H1 (cell line): ENCODE measurements at places on chromosomes 7 and 10. TPM values are rescaled to one million over a fixed set of nuclear protein-coding genes. Genes with fewer than 3 reads are reported as not detected.

DNA sequence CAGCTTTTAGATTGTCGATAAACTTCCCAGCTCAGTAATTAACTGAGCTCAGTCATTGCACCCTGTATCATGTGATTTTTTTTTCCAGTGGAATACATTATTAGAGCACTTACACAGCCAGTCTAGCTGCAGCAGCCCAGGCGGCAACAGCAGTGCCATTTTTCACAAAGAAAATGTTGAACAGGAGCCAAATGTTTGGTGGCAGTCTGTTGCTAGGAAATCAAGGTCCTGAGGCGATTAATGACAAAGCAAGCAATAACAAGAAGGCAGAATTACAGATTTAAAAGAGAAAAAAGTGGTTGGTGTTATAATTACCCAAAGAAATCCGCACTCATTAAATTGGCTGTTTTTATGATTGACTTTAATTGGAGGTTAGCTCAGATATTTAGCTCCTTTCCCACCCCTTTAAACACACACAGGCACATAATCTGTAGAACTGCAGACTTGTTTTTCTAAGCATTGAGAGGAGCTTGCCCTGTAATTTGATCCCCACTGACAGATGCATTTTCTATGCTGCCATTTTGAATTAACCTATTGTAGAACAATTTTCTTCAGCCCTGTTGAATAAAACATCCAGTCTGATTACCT lies 267.4 kb downstream of the ADK start:
- no peaks in the 10 kb centered on the region for H3K36me3 ChIP-seq
- DNase-seq, result no peak
- H3K4me3 ChIP-seq, result no peak overlapping the region
- H3K27me3 ChIP-seq, result no peaks in the 10 kb centered on the region

DNA sequence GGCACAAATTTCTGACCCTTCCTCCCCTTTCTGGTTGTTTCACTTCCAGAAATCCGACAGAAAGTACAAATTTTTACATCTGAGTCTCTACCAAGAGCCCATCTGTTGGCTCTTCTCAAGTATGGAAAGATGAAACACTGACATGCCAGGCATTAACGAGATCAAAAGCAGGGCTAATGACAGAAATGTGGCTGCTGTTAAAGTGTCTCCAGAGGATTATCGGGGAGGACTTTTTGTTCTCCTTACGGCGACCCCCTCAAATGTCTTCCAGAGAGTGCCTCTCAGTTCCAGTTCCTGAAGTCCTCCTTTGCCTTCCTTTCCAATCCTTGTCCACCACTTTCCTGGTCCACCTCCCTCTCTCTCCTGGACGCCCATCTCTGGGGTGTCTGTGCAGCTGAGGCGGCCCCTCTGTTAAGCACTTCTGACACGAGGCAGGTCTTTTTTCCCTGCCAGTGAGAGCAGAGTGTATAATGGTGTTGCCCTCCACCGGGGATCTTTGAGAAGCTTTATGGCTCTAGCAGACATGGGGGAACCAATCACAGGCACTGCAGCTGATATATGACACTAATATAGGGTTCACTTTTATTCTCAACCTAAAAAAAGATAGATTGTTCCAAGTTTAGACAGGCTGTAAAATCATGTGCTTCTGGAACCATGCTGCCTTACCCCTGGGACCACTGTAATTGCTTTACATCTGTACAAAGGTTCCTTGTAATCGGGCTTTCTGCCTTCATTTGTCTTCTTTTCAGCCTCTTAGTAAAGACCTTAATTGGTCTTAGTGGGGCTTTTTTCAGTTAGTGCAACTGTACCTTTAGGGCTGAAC lies 757.1 kb downstream of the AUTS2 start:
- H3K4me3 ChIP-seq, result no peak overlapping the region
- DNase-seq, result no peak

PRR15 gene
- 7.9 and 10.1 TPM in 2 replicates for total RNA-seq

DNA sequence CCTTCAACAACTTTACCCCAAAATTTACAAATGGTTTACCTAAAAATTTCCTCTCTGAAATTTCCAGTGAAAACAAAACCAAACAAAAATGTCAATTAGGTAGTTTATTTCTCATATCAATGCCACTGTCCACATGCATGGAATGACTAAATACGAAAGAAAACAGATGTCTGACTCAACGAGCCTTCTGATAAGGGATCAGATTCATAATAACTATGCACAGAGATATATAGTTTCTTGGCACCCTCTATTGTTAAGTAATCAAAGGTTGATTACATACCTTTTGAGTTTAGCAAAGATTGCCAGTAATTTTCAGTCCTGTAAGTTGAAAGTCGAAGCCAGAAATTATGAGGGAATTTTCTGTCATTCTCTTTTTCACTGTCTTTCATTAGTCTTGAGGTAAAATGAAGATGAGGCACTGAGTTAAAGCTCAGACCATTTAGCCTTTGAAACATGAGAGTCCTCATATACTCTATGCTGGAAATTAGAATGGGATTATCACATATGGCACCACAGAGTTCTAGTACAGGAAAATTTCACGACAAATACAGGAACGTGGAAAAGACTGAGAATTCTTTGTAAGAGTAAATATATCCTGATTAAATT lies 519.1 kb upstream of the ANKRD30A start:
- H3K27me3 ChIP-seq, result no peaks in the 10 kb centered on the region
- no peaks in the 10 kb centered on the region for H3K4me1 ChIP-seq
- no peak overlapping the region for H3K27ac ChIP-seq
- no peak overlapping the region for H3K4me3 ChIP-seq
- no peak for DNase-seq
- H3K36me3 ChIP-seq, result no peaks in the 10 kb centered on the region

DNA sequence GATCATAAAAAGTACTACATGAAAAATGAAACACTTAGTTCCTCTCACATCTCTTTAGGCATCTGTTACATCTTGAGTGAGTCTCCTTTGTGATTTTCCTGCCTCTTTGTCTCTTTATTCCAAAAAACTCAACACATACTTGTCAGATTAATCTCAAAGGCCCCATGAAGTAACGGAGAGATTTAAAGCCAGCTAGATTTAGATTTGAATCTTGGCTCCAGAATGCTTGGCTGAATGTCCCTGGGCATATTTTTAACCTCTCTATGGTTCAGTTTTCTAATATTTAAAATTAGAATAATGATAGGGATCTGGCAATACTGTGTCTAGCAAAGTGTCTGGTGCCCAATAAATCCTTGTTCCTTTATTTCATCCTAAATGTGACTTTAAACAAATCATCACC lies 140.0 kb downstream of the DGKB start:
- H3K4me1 ChIP-seq, result no peaks in the 10 kb centered on the region
- no peaks in the 10 kb centered on the region for H3K36me3 ChIP-seq
- H3K27ac ChIP-seq, result no peak overlapping the region
- no peak for DNase-seq

DNA sequence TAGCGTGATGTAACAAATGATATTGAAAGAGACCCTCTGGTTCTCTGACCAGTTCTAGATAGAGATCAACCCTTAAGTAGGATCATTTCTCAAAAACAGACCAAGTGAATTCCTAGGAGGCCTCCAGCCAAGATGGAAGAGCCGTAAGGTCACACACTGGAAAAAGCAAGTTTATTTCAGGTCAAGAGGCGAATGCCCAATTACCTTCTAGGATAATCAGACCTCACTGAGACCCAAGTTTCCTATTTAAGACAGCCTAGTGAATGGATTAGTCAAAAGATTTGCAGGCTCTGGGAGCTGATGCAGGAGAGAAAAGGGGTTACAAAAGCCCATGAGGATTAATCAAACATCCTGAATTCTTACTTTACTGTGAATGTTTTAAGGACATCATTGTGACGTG lies 486.1 kb upstream of the NRP1 start:
- no peak overlapping the region for H3K4me3 ChIP-seq
- no peaks in the 10 kb centered on the region for H3K27me3 ChIP-seq
- H3K36me3 ChIP-seq, result no peaks in the 10 kb centered on the region
- H3K4me1 ChIP-seq, result no peaks in the 10 kb centered on the region

MSRB2 gene
- total RNA-seq, result 9.6 and 11.0 TPM in 2 replicates

- H3K4me1 ChIP-seq, result no peaks in the 10 kb centered on the region
- H3K36me3 ChIP-seq, result no peaks in the 10 kb centered on the region
- H3K27ac ChIP-seq, result no peak overlapping the region
These were observed 262.8 kb upstream of the IMMP2L start for GRCh38 chr7:111825046-111825445.

ITPRID1 gene
- total RNA-seq, result 0.13 and 0.47 TPM in 2 replicates

- no peaks in the 10 kb centered on the region for H3K36me3 ChIP-seq
- DNase-seq, result no peak
These were observed 140.7 kb downstream of the GRK5 start for GRCh38 chr10:119348106-119348505.

DNA sequence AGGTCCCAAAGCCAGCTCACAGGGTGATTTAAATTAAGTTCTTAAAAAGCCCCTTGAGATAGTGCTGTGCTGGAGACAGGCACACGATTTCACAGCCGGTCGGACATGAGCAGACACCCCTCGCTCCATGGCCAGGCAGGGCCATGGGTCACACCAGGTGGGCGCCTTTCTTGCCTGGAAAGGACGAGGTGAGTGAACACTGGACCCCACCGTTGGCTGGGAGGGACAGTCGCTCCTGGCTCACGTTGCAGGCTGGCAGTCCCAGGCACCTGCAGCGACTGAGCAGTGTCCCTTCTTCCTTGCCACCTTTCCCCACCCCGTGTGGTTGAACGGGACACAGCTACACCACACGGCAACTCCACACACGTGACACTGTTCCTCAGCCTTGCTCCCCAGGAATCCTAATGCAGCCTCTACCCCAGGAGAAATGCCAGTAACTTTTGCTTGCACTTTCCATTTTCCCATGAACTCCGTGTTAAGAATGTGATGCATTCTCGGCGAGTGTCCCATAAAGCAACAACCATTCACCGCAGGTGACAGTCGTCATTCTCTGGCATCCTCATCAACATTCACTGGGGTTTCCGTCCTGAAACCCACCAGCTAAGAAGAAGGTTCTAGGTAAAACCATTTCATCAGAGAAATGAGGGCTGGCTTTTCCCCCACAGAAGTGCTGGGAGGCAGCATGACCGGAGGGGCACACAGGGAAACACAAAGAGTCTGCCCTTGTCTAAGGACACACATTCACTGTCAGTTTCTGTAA lies 217.4 kb downstream of the ZMYND11 start:
- no peak for DNase-seq
- no peak overlapping the region for H3K4me3 ChIP-seq
- H3K27ac ChIP-seq, result no peak overlapping the region
- H3K36me3 ChIP-seq, result no peaks in the 10 kb centered on the region
- no peaks in the 10 kb centered on the region for H3K27me3 ChIP-seq
- no peaks in the 10 kb centered on the region for H3K4me1 ChIP-seq

GRCh38 chr10:102799691-102800471 lies 37.3 kb downstream of the CYP17A1 start:
- no peak overlapping the region for H3K4me3 ChIP-seq
- DNase-seq, result no peak
- no peaks in the 10 kb centered on the region for H3K27me3 ChIP-seq
- H3K4me1 ChIP-seq, result peaks cover 19% of the 10 kb centered on the region
- H3K27ac ChIP-seq, result 0 out of 2 replicates have a peak overlapping the region, but pooled peaks have one; percentile 22
- H3K36me3 ChIP-seq, result no peaks in the 10 kb centered on the region

DNA sequence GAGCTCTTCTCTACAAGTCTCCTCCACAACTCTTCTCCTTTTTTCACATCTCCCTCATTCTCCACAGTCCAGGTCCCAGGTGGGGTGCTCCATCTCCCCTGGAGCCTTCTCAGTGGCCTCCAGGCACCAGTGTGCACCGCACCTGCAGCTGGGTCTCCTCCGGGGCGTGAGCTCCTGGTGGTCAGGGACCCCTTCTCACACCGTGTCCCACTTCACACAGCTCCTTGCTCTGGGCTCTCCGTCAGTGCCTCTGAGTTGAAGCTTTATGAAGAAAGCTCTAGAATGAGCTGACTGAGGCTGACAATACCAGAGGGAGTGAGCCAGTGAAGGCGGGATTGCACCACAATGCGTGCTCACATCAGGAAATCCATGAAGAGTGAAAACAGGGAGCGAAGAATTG lies 290.2 kb downstream of the DNAJB6 start:
- DNase-seq, result no peak
- H3K27ac ChIP-seq, result no peak overlapping the region
- H3K4me1 ChIP-seq, result no peaks in the 10 kb centered on the region
- H3K4me3 ChIP-seq, result no peak overlapping the region

LGI1 gene
- total RNA-seq, result not detected in 2 replicates

PPP1R17 gene
- total RNA-seq, result 2.5 and 3.8 TPM in 2 replicates
